ENCODE measurements at places on chromosomes 13 and 19. TPM values are rescaled to one million over a fixed set of nuclear protein-coding genes. Genes with fewer than 3 reads are reported as not detected.
A peak's percentile ranks its signal among the peaks of the same experiment; 100 is the strongest.

ZNF420 gene
- total RNA-seq, result 15.7 TPM

ZNF429 gene
- 12.9 TPM for total RNA-seq

GRCh38 chr19:35495107-35496064 lies 5.1 kb upstream of the KRTDAP start:
- H3K27me3 ChIP-seq, result peaks cover 40% of the 10 kb centered on the region
- no peak for DNase-seq
- H3K36me3 ChIP-seq, result no peaks in the 10 kb centered on the region
- H3K4me1 ChIP-seq, result peaks cover 9% of the 10 kb centered on the region

DNA sequence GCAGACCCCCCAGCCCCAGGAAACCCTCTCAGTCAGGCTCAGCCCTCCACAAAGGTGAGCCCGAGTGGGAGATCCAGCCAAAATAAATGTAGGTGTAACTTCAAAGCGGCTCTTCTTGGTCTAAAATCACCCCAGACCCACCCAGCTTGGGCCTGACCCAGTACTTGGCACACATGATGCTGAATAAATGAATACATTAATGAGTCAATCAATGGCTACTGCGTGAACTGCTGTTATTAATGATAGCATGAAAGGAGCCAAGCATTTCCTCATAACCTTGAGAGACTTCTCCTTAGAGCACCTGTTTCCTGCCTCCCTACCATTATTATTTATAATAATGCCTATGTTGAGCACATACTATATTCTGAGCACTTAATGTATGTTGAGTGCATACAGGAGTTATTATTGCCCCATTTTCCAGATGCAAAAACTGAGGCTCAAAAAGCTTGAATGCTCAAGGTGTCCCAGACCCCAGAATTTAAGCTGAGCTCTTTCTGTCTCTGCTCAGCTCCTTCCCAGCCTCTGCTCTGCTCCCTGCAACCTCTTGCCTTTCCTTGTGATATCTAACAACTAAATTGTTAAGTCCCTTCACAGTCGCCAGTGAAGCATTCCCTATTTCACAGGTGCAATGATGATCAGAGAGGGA lies 4.3 kb downstream of the NOTCH3 start:
- H3K4me3 ChIP-seq, result peak overlapping the region; percentile 53
- H3K36me3 ChIP-seq, result no peaks in the 10 kb centered on the region
- peak overlapping the region; percentile 57 for H3K27ac ChIP-seq
- H3K27me3 ChIP-seq, result peaks cover 90% of the 10 kb centered on the region
- peaks cover 46% of the 10 kb centered on the region for H3K4me1 ChIP-seq
- DNase-seq, result no peak

GRCh38 chr19:1949304-1950101 lies 8.5 kb downstream of the CSNK1G2 start:
- H3K27me3 ChIP-seq, result no peaks in the 10 kb centered on the region
- peaks cover 1% of the 10 kb centered on the region for H3K4me1 ChIP-seq
- no peak overlapping the region for H3K4me3 ChIP-seq

- peaks cover 5% of the 10 kb centered on the region for H3K36me3 ChIP-seq
- no peaks in the 10 kb centered on the region for H3K27me3 ChIP-seq
- H3K4me1 ChIP-seq, result peaks cover 61% of the 10 kb centered on the region
- no peak for DNase-seq
- no peak overlapping the region for H3K4me3 ChIP-seq
These were observed 22.6 kb downstream of the POLR1D start for GRCh38 chr13:27644302-27644701.

DNA sequence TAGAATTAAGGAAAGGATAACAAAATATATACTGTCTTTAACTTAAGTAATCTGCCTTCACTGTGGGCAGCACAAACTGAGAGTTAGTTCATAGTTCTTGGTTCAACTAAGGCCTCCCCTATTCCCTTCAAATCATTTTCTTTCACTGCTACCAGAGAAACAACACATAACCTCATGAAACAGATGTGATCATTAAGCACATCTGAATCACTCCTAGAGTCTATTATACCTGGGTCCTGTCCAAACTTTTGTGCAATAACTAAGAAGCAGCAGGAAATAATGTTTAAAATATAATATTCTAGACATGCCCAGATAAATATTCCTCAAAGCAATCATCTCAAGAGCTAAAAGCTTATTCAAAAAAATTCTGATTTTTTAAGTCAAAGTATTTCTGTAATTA lies 62.9 kb downstream of the ZC3H13 start:
- H3K36me3 ChIP-seq, result peaks cover 46% of the 10 kb centered on the region
- DNase-seq, result no peak
- H3K4me3 ChIP-seq, result no peak overlapping the region
- no peaks in the 10 kb centered on the region for H3K27me3 ChIP-seq

DNA sequence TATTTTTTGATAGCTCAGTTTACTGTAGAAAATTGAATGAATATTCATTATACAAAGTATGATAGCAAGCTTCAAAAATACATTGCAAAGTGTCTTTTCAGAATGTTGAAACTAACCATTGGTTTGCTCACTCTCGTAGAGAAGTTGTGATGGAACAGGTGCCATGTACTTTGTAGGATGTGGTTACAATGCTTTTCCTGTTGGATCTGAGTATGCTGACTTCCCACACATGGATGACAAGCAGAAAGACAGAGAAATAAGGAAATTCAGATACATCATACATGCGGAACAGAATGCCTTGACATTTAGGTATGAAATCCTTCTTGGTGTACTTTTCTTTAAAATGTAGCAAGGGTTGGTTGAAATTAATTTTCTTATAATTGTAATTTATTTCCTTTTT lies 30.5 kb downstream of the CDADC1 start:
- no peak overlapping the region for H3K27ac ChIP-seq
- no peaks in the 10 kb centered on the region for H3K27me3 ChIP-seq
- no peak for DNase-seq

GRCh38 chr19:46372901-46373490 lies 26.1 kb downstream of the PPP5C start:
- DNase-seq, result no peak
- H3K27ac ChIP-seq, result peak overlapping the region; percentile 69
- peaks cover 49% of the 10 kb centered on the region for H3K4me1 ChIP-seq
- no peak overlapping the region for H3K4me3 ChIP-seq

GRCh38 chr13:35818633-35819067 lies 312.5 kb downstream of the DCLK1 start:
- H3K36me3 ChIP-seq, result no peaks in the 10 kb centered on the region
- H3K27me3 ChIP-seq, result no peaks in the 10 kb centered on the region
- no peaks in the 10 kb centered on the region for H3K4me1 ChIP-seq

DNA sequence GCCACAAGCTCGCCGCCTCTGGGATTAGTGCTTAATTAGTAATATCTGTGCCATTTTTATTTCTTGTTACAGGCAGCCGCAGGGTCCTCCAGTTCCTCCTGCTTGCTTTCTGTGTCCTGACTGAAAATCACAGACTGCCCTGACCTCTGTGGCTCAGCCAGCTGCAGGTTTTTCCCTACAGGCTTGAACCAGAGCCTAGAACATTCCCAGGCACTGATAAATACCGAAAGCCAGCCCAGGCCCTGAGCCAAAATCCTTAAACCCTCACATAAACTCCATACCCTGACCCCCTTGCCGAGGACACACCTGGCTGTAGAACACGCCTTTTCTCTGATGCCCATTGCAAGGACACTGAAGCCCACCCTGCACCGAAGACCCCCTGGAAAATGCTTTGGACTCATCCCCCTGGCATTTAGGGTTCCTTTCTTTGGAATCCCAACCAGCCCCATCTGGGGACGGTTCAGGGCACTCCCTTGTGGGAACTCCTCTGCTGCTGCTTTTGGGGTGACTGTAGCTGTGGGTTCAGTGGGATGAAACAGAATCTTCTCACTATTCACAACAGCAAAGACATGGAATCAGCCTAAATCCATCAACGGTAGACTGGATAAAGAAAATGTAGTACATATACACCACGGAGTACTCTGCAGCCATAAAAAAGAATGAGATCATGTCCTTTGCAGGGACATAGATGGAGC lies 15.5 kb downstream of the DPP9 start:
- H3K27me3 ChIP-seq, result no peaks in the 10 kb centered on the region
- no peak overlapping the region for H3K4me3 ChIP-seq
- no peak for DNase-seq
- H3K4me1 ChIP-seq, result peaks cover 47% of the 10 kb centered on the region
- peak overlapping the region; percentile 70 for H3K27ac ChIP-seq
- peaks cover 66% of the 10 kb centered on the region for H3K36me3 ChIP-seq

- no peaks in the 10 kb centered on the region for H3K4me1 ChIP-seq
- DNase-seq, result no peak
- no peak overlapping the region for H3K4me3 ChIP-seq
These were observed 170.4 kb downstream of the LIG4 start for GRCh38 chr13:108044954-108045353.

- DNase-seq, result no peak
- no peaks in the 10 kb centered on the region for H3K27me3 ChIP-seq
- peaks cover 40% of the 10 kb centered on the region for H3K4me1 ChIP-seq
- no peaks in the 10 kb centered on the region for H3K36me3 ChIP-seq
- peak overlapping the region; percentile 93 for H3K27ac ChIP-seq
- peak overlapping the region; percentile 98 for H3K4me3 ChIP-seq
These were observed 1.1 kb upstream of the ATP11A start for GRCh38 chr13:112688560-112689302.

DNA sequence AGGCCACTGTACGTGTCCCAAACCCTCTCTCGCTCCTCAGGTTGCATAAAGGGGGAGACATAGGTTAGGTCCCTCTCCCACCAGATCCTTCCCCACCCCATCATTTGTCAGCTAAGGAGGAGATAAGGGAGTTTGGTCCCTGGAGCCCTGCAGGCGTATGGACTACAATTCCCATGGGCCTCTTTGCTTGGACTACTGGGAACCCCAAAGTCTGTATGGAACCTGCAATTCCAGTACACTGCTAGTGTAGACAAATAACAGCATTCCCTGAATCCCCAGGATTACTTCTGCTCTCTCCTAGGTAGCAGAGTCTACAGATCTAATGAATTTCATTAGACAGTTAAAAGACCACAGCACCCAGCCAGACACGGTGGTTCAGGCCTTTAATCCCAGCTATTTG lies 16.0 kb upstream of the HSD17B14 start:
- H3K36me3 ChIP-seq, result no peaks in the 10 kb centered on the region
- no peak overlapping the region for H3K27ac ChIP-seq
- DNase-seq, result no peak
- H3K4me3 ChIP-seq, result no peak overlapping the region

DNA sequence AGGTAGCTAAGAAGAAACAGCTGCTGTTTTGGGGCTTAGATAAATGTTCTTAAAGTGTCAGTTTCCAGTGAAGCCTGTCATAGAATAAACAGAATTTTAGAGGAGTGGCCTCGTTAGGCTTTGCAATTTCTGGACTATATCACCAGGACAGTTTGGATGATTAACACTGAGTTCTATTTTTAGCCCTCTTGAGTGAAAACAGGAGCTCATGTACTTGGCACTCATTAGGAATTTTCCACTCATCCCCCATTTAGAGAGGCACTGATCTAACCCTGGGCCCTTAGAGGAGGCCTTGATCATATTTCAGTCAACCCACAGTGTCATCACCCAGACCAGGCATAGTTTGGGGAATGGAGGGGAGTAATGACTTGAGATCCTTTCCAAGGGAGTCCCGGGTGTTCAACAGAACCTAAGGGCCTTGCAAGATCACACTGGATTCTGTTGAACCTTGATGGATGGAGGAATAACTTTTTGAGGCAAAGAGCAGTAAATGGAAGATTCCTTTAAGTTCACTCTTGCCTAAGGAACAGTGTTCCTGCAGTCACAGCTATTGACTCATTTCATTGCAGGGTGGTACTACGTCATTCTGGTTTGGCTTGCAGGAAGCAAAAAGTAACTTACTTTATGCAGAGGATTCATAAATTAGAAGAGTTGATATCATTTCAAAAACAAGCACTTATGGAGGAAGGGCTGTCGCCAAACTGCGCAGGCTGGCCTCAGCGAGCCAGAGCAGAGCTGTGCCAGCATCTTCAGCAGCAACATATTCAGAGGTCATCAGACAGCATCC lies 160.2 kb downstream of the SLC7A1 start:
- no peak for DNase-seq
- H3K4me1 ChIP-seq, result peaks cover 81% of the 10 kb centered on the region
- peak overlapping the region; percentile 76 for H3K27ac ChIP-seq
- H3K36me3 ChIP-seq, result no peaks in the 10 kb centered on the region
- no peak overlapping the region for H3K4me3 ChIP-seq

Measured in esophagus muscularis mucosa (tissue), 4 donors.